ENCODE measurements at places on chromosomes 4 and X. TPM values are rescaled to one million over a fixed set of nuclear protein-coding genes. Genes with fewer than 3 reads are reported as not detected.

The NAP1L3 gene
- total RNA-seq, result 1.9 TPM

The DCAF12L2 gene
- 0.44 TPM for total RNA-seq

DNA sequence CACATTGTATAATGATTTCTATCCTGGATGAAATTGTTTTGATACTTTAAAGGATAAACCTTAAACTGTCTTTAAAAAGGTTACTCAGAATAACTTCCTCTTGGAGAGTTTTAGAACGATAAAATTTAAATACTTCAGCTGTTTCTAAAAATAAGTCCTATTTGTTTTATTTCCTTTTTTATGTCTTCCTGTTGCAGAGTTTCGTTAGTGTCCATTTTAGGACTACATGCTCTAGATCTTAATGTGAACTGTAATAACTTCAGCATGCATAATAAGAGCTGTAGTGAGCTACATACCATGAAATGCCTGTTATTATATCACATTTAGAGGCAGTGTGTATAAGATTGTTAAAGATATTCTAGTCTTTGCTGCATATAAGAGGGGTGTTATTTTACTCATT lies 14.6 kb downstream of the ATP10D start:
- DNase-seq, result no peak

GRCh38 chrX:54411732-54412131 lies 28.5 kb upstream of the TSR2 start:
- no peak for DNase-seq

DNA sequence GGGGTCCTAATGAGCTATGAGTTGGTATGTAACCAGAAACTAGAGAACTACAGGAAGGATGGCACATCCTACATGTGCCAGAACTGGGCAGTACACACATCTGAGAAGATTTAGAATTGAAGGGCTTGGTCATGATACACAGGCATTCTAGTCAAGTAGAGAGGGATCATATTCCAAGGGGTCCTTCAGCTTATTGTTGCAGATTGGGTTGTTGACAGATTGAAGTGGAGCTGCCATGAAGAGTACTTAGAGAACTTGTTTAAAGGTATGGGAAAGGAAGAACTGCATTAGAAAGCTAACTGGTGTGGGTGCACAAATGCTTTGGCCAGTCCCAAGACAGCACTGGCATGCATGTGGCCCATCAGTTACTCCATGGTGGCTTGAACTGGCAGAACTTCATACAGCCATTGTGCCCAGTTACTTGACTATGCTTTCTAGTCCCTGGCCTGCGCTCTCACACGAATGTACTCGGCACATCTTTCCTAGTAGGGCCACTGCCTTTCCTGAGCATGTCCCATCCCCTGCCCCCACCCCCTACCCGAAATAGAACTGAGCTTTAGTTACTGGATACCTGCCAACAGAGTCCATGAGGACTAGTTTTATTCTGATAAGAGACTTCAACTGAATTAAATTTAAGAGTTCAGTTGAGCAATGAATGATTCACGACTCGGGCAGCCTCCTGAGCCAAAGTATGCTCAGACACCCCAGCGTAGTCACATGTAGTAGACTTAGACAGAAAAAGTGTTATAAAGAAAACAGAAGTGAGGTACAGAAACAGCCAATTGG lies 64.0 kb downstream of the CCNG2 start:
- no peak for DNase-seq

- DNase-seq, result no peak
Observed at GRCh38 chr4:40327340-40327739, 7.8 kb upstream of the CHRNA9 start.

GRCh38 chr4:145773581-145774234 lies 93.8 kb downstream of the C4orf51 start:
- no peak for DNase-seq

- peak; percentile 80 for DNase-seq
Observed at GRCh38 chrX:18702362-18703195, 4.9 kb upstream of the PPEF1 start.
